ENCODE measurements at places on chromosomes 1 and 21. TPM values are rescaled to one million over a fixed set of nuclear protein-coding genes. Genes with fewer than 3 reads are reported as not detected.
A peak's percentile ranks its signal among the peaks of the same experiment; 100 is the strongest.

GRCh38 chr1:248611883-248612414, 14.4 kb upstream of the OR2T10 start:
- no peak for DNase-seq

DNA sequence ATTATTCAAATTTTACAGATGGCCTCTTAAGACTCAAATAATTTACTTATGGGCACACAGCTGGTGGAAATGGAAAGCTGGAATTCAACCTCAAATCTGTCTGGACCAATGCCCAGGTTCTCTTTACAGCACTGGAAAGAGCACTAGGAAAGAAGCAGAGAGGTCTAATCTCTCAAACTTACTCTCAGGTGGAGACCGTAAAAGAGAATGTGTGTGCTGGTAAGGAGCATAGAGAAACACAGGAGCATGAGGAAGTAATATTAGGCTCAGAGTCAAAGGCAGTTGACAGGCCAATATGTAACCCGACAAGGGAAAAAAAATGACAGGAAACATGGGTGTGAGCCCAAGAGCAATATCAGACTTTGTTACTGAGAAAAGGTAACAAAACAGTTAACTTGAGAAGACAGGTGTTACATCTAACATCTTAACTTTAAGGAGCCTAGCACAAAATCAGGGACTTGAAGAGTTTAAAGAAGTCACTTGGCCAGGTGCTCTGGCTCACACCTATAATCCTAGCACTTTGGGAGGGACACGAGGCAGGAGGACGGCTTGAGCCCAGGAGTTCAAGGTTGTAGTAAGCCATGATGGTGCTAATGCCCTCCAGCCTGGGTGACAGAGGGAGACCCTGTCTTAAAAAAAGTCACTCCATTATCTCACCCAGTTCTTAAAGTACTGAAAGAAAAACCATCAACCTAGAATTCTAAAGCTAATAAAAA, 20.7 kb downstream of the PPP1R15B start:
- peak; percentile 75 for DNase-seq

DNA sequence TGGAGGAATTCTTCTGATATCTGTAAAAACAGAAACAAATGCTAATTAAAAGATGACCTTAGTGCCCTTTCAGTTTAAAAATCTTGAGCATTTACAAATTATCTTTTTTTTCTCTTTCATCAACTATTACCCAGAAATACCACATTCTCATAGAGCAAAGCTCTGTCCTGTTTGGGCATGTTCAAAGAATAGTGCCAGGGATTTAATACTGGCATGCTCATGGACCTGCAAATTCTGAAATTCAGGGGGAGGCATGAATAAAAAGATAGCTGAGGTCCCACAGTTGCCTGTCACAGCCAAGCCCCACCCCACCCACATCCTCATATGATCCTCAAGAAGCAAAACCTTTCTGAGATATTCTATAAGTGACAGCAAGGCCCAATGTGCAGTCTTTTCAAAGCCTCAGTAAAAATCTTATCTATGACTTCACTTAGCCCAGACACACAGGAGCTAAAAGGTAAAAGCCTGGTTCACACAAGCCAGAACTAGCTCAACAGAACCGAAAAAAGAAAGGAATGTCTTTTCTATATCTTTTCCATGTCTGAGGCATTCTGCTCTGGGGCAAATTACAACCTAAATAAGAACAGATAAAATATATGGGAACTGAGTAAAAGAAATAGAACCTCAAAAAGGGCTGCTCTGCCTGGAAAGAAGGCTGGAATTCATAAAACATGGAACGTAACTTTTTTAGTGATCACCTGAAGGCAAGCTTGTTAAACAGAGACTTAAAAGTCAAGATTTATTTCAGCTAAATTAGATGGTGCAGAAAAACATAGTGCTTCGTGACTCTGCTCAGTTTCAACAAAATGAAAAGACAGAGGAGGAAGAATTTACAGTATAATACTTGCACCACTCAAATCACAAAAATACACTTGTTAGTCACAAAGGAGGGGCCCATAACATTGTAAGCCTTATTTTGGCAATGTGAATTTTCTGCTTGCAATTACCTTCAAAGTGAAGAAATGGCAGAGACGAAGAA, 11.0 kb downstream of the WLS start:
- peak; percentile 82 for DNase-seq

The SH2D2A gene
- 0.48 TPM for total RNA-seq

The KRTAP19-1 gene
- not detected for total RNA-seq

DNA sequence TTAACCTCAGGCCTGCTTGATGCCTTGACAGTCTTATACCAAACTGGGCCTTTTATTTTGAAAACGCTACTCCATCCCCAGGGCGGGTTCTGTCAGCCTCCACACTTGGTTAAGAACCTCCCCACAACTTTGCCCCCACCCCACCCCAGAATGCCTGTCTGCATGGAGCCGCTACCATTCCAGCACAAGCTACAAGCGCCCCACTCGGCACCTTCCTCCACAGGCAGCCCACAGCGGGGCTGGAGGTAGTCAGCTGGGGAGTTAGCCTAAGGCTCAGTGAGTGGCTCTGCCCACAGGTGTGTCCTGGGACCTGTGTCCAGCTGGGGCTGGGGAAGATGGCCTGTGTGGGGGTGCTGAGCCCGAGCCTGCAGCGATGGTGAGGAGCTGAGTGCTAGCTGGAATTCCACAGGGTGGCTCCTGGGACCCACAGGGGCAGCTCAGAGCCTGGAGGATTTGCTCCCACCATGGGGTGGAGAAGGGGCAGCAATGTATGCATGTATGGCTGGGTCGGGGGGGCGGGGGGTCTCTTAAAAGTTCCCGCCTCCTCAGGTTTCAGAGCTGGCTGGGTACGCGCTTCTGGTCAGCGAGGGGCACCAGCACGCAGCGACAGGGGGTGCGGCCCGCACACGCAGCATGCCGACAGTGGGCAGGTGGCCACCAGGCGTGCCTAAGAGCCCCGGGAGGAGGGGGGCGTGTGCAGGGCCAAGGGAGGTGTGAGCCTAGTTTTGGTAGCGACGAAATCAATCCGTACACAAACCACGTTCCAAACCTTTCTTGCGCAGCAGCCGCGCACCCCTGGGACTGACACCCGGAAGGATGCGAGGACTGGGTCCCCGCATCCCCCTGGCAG, 917 bp downstream of the ETNK2 start:
- peak; percentile 33 for DNase-seq

GRCh38 chr1:41689139-41689538, 204.7 kb upstream of the EDN2 start:
- DNase-seq = no peak

The TRAF3IP3 gene
- 6.7 TPM for total RNA-seq

- DNase-seq = no peak
These were observed 42.5 kb downstream of the CCN1 start for GRCh38 chr1:85623061-85623471.

The CFHR2 gene
- total RNA-seq = 4.3 TPM

The GLIS1 gene
- 1.4 TPM for total RNA-seq

DNA sequence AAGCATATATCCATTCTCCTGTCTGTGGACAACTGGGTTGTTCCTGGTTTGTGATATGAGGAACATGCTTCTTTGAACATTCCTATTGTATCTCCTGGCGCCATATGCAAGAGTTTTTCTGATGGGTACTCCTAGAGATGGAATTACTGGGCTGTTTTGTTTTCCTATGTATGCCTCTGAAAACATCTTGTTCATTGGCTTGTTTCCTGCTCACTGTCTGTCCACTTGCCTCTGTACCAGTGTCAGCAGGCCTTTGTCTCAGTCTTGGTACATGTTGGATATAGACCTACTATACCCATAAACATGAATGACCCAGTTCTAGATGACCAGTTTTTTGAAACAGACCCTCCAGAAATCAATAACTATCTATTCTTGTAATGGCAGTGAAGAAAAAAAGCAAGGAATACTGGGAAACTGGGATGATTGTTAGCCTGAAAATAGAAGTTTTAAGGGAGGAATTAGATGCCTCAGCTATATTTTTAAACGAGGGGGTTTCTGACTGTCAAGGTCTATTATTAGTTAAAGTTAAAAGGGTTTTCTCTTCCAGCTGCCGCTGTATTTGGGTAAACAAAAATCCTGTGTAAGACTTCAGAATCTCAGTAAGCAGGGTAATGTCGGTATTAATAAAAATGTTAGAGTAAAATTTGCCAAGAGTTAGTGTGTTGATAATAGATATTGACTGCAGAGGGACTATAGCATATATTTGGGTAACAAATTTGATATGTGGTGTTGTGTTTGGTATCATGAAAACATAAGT, 103.6 kb downstream of the RYR2 start:
- DNase-seq = peak; percentile 44

The THEM5 gene
- total RNA-seq = not detected

Measured in umbilical cord (tissue), 2 donors.